ENCODE measurements at places on chromosomes 12 and 14.
A peak's percentile ranks its signal among the peaks of the same experiment; 100 is the strongest.

GRCh38 chr14:24430682-24431568, 1.2 kb downstream of the KHNYN start:
- DNase-seq: peak; percentile 71

DNA sequence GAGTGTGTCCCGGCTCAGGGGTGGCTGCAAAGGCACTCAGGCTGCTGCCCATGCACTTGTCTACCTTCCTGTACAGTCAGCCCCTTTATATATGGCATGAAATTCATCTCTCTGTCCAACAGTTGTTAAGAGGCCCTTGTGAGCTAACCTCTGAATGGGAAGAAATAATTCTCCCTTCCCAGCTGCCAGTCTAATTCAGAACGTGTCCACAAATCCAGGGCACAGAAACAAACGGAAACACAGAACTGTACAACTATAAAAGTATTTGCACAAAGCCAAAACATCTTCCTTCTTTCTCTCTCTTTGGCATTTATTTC, 849 bp downstream of the KRT5 start:
- DNase-seq: no peak

DNA sequence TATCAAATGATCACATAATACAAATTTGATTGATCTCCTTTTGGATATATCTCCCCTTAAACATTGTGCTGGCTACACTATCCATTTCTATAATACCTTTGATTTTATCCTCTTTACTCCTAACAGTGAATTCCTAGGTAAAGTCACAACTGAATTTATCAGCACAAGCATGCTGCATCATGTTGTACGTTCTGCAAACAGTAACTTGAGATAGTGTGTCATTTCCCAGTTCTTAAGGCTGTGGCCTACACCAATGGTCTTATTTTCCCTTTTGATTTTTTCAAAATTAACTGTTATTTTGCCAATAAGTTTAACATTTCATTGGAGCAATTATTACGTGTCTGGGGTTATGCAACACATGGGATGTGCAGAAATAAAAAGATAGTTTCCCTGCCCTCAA, 24.8 kb downstream of the PRKCH start:
- DNase-seq: no peak

- DNase-seq: no peak
These were observed 267.3 kb upstream of the SRRM4 start for GRCh38 chr12:118714051-118714460.

DNA sequence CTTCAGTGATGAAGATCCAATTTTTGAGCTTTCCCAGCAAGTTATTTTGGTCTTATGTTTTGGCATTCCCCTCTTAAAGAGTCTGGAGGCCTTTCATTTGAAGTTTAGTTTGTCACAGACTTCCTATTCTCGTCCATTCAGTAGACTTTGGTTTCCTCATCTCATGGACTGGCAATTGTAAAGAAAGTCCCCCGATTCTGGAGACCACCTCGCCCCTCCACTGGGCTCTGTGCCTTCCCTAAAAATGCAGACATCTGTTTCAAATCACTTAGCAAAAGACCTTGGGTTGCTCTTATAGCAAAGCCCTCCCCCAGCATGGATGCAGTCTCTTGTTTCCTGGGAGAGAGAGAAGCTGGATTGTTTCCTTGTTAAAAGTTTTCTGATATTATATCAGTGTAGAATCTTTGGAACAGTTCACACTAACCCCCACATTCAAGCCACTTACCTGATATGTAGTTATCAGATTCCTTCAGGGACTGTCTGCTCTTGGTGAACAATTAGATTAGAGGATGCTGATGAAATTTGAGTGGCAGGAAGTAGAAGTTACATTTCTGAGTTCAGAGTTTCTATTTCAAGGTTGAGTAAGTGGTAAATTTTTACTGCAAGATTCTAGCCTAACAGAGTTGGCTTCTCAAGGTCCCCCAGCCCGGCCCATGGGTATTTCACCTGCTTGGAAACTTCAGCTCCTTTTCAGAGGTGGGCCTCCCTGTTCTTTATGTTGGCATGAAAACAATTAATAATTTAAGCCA, 56.3 kb downstream of the PLXNC1 start:
- DNase-seq: no peak

GRCh38 chr14:64506721-64507120, 2.2 kb downstream of the ZBTB1 start:
- DNase-seq: peak; percentile 28

GRCh38 chr12:5556946-5557673, 125.2 kb downstream of the NTF3 start:
- no peak for DNase-seq

DNA sequence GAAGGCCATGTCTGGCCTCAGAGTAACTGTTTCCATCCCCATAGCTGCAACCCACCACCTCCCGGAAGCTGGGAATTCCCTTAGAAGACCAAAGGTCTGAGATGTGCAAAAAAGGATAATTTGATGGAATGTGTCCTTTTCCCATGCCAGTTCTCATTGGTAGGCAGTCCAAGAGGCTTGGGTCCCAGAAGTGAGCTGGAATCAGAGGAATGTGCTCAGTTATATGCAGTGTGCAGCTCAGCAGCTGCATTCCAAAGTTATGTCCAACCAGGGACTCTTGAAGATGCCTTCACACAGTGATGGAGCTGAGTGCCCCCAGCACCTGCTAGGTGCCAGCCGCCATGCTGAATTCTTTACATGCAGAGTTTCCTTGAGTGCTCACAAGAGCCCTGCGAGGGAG, 583.9 kb upstream of the TBX3 start:
- no peak for DNase-seq

- DNase-seq: no peak
These were observed 2.0 kb upstream of the EMP1 start for GRCh38 chr12:13194401-13195110.

GRCh38 chr12:69840727-69841126, 15.7 kb downstream of the MYRFL start:
- DNase-seq: no peak

DNA sequence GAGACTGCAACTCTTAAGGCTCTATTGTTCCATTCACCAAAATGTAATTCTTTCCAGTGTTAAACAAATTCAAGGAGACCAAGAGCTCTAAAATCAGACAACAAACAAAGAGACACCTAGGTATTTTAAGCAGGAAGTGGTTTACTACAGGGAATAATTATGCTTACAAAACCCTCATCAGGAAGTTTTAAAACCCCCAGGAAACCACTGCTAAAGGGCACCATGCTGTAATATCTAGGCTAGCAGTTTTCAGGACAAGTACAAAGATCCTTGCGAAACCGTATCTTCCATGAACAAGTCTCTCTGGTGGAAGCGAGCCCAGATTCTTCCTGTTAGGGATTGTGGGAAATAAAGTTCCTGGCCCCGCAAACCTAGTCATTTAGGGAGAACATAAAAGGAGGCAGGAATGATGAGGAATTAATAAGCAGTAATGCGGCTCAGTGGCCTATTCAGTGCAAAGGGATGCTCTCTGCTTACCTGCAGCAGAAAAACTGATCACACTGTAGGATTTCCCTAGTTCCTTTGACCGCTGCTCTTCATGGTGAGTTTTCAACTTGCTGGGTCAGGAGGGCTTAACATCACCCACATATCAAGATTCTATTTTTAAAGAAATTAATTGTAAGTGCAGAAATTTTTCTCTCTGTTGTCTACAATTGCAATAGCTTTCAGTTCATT, 42.8 kb downstream of the ACSM4 start:
- peak; percentile 9 for DNase-seq

DNA sequence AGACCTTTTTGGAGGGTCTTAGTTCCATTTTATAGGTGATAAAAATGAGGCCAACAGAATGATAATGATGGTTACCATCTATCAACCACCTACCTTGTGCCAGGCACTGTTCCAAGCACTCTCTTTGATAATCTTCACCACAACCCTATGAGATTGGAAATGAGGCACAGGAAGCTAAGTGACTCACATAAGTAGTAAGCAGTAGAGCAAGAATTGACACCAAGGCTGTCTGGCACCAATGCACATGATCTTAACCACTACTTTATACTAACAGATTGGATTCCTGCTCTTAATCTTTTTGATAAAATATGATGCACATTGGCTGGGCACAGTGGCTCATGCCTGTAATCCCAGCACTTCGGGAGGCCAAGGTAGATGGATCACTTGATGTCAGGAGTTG, 91.4 kb downstream of the DRAM1 start:
- no peak for DNase-seq

- DNase-seq: peak; percentile 74
These were observed 438.1 kb downstream of the FUT8 start for GRCh38 chr14:65850429-65851135.

- DNase-seq: no peak
These were observed 25.1 kb upstream of the SLC8A3 start for GRCh38 chr14:70213721-70214282.

DNA sequence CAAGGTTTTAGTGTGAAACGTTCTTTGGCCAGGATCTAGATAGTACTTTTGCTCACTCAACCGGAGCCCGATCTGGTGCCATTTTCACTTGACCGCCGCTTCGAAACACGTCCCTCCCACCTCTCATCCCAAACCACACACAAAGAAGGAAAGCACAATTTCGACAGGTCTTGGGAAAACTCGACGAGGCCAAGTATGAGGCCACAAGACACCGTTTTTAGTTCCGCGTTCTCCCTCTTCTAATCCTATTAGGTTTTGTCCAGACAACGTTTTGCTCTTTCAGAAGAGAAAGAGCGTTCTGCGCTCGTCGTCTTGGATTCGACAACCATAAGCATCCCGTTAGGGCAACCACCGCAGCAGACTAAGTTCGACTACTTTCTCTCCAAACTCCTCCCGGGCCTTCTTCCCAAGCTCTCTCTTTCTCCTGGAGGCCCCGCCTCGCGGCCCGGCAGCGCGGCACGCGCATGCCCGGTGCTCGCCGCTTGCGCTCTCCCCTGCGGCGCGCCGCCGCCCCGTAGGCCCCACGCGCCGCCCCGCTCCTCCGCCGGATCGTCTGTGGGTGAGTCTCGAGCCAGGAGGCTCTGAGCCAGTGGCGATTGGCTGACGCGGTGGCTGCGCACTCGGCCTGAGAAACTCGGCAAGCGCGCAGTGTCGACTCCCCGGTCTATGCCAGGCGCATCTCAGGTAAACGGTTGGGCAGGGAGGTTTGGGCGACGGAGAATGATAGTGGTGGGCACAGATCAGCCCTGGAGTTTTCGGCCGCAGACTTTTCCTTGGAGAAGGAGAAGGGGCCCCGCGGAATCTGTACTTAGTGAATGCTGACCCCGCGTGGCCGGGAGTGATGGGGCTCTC, at the start of gene MIPOL1:
Gene MIPOL1, plus strand, starts transcription at position 517 of the 852 bp plus-strand sequence. CDS start 49,952 bp downstream, outside the sequence.
- DNase-seq: peak; percentile 19

- no peak for DNase-seq
These were observed 13.5 kb downstream of the C3AR1 start for GRCh38 chr12:8052679-8053078.

- no peak for DNase-seq
These were observed 214.9 kb downstream of the SLC41A2 start for GRCh38 chr12:104743202-104743580.

DNA sequence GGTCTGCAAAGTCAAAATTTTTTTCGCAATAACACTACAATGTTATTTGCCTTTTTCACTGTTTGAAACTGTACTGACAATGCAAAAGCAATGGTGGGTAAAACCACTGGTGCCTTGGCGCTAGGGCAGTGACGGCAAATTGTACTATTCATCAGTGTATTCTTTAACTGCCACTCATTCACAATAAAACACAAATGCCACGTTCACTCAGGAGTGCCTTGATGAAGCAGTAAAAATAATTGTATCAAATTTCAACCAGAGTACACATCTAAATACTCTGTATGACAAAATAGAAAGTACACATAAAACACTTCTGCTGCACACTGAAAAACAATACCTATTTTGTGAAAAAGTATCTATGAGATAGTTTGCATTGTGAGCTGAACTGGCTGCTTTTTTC, 17.8 kb downstream of the DCAF5 start:
- no peak for DNase-seq

GRCh38 chr14:59816941-59817340, 53.6 kb downstream of the RTN1 start:
- no peak for DNase-seq

DNA sequence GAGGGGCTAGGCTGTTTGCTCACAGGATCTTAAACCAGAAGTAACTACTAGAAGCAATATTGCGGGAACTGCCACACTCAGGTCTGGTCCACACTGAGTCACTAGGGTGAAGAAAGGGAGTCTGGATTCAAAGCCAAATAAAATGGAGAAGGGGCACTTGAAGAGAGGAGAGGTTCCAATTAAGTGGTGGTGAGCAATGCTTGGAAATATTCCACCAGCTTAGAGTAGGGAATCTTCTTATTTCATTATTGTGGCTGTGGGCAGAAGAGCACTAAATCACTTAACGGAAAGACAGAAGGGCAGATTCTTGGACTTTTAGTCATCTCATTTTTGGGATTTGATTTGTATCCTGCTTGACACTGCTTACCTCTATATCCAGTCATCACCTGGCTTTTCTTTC, 48.6 kb upstream of the PPP1R12A start:
- no peak for DNase-seq

DNA sequence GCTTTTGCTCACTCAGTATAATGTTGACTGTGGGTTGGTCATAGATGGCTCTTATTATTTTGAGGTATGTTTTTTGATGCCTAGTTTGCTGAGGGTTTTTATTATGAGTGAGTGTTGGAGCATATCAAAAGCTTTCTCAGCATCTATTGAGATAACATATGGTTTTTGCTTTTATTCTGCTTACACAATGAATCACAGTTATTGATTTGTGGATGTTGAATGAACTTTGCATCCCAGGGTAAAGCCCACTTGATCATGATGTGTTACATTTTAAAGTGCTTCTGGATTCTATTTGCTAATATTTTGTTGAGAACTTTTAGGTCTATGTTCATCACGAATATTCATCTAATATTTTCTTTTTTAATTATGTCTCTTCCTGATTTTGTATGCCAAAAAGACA, 1260.3 kb downstream of the TMEM121 start:
- no peak for DNase-seq

DNA sequence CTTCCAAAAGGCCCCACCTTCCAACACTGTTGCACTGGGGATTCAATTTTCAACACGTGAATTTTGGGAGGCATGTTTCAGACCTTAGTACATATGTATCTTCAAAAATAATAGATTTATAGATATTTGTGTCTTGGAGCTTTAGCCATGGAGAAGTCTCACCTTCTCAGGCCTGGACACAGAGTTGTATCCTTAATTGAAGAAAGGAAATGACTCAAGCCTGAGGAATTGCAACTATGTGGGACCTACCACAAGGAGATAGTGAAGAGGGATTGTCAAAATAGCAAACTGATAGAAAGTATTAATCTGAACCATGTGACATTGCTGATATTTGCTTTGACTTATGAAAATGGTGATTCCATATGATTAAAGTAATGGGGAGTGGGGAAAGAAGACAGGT, 89.8 kb downstream of the ACSS3 start:
- DNase-seq: no peak

GRCh38 chr12:92938638-92939037, 9.5 kb upstream of the EEA1 start:
- DNase-seq: no peak

- no peak for DNase-seq
These were observed 247.9 kb downstream of the AKAP6 start for GRCh38 chr14:32576977-32577376.

GRCh38 chr12:91133871-91134270, 22.6 kb upstream of the LUM start:
- DNase-seq: no peak

DNA sequence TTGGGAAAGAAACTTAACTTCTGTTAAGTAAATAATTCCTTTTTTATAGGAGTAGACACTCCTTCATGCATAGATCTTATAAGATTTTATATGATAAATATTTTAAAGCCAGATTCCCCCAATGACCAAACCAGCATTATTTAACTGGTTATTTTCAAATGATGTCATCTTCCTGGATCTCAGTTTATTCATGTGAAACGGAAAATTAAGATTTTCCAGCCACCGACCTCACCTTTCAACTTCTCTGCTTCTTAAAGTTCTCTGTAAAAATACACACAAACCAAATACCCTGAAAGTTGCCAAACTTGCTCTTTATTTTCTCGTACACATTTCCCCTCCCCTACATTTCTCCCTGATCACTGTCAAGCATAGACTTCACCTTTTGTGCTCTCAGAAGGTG, 364.2 kb downstream of the GALC start:
- DNase-seq: no peak

Data from CD4-positive, alpha-beta T cell treated with Interleukin-10 for 1 hour (primary cell).